ENCODE measurements at places on chromosomes 16 and 17.

DNA sequence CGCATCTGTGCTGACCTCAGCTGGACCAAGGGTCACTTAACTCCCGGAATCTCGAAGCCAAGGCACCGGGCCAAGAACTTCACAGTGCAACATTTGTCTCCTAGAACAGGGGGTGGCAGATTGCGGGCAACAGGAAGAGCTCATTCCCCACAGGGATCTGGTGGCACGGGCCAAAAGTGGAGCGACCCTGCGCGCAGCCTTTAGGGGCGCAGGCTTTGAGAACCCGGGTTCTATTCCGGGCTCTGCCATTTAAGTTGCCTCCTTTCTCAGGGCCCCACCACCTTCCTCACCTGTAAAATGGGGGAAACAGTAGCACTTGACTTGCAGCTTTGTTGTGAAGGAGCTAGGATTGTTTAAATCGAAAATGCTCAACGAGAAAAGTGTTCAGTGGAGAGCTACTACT lies 651 bp downstream of the SHMT1 start:
- no peak for DNase-seq

DNA sequence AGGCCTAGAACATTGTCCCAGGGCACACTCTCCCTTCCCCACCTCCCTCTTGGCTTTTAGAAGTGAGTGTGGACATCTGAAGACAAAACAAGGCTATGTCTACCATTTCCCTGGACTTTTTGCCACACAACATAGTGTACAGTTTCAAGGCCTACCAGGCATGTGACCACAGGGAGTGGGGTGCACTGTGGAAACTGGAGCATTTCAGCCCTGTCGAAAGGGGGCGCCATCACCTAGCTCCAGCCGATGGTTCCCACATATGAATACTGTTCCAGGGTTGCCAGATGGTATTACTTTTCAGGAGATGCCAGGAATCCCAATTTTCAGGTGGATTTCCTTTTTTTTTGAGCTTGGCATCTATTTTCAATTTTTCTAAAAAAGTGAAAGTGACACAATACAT lies 140.7 kb downstream of the KATNIP start:
- no peak for DNase-seq

DNA sequence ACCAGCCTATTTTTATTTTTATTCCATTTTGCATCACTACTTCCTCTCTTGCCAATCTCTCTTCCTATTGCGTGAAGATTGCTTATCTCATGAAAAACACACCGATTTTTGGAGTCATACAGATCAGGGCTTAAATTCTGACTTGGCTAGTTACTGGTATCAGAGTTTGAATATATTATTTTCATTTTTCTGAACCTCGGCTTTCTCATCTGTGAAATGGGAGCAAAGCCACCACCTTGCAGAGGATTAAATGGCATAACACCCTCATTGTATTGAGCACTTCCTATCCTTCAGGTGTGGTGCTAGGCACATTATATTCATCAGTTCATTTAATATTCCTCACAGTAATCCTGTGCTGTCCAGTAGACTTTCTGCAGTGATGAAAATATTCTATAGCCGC lies 208.8 kb downstream of the HAPSTR1 start:
- DNase-seq: no peak

GRCh38 chr17:65061646-65062045 lies 5.1 kb upstream of the GNA13 start:
- DNase-seq: no peak

DNA sequence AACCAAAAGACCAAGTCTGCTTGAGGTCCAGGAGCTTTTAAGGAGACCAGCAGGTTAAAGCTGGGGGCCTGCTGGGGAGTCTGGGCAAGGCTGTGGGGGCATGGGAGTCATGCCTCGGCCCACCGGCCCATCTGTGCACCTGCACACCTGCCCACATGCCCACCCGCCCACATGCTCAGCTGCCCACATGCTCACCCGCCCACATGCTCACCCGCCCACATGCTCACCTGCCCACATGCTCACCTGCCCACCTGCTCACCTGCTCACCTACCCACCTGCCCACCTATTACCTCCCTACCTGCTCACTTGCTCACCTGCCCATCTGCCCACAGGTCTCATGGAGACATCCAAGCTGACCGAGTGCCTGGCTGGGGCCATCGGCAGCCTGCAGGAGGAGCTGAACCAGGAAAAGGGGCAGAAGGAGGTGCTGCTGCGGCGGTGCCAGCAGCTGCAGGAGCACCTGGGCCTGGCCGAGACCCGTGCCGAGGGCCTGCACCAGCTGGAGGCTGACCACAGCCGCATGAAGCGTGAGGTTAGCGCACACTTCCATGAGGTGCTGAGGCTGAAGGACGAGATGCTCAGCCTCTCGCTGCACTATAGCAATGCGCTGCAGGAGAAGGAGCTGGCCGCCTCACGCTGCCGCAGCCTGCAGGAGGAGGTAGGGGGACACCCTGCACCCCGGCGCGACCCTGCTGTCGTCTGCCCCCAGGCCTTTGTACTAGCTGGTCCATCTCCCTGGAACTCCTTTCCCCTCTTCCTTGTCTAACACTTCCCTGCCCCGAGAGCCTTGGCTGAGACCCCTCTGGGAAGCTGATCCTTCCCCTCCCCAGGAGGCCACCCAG lies 14.0 kb downstream of the CARD14 start:
- no peak for DNase-seq

GRCh38 chr16:21628121-21628726 lies 24.2 kb downstream of the IGSF6 start:
- DNase-seq: no peak

- no peak for DNase-seq
Measured at GRCh38 chr17:36899250-36900159, 37.8 kb upstream of the LHX1 start.

Measured in activated T-helper 2 cell treated with anti-CD3 and anti-CD28 coated beads, Interferon-gamma antibody, Interleukin-2, Interleukin-4, amounts not matched to agents 10 μg/mL and 5 μg/mL and 100 μg/mL, durations not matched to agents 14 hours and 24 hours and 36 hours (primary cell).